ENCODE measurements at places on chromosomes 3 and 15.

DNA sequence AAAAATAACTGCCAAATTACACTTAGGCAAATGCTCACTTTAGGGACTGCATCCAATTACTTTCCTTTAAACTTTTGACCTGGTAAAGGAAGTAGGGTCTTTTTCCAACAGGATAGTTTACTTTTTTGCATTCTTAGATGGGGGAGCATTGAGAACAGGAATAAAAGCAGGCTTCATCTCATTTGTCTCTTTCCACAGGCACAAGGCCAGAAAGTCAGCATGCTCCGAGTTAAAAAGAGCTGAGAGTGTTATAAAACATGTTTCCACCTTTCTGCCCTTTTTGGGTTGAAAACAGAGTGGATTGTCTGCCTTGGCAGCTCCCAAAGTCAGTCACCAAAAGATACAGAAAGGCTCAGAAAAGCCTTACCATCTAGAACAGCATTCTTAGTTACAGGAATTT is 404.9 kb upstream of the ALCAM start:
- DNase-seq, result no peak

GRCh38 chr15:80844011-80844732 is 65.0 kb downstream of the CEMIP start:
- DNase-seq, result no peak

GRCh38 chr15:47485419-47485818 is 231.9 kb upstream of the SEMA6D start:
- DNase-seq, result no peak

- DNase-seq, result no peak
Observed at GRCh38 chr3:193049935-193050334, 132.3 kb upstream of the MB21D2 start.

- DNase-seq, result no peak
Observed at GRCh38 chr3:187533797-187534196, 136.4 kb downstream of the SST start.

GRCh38 chr3:179528772-179529171 is 34.0 kb upstream of the ACTL6A start:
- no peak for DNase-seq

All from GM20000 (cell line).